Calu3 (cell line): ENCODE measurements at places on chromosomes 16 and 17. TPM values are rescaled to one million over a fixed set of nuclear protein-coding genes. Genes with fewer than 3 reads are reported as not detected.

ASGR1 gene
- 0.26 TPM in 1 of 2 replicates, not detected in the other for total RNA-seq

ABCA5 gene
- total RNA-seq: 8.9 and 10.2 TPM in 2 replicates

ATXN1L gene
- total RNA-seq: 44.1 and 48.1 TPM in 2 replicates

DPEP2 gene
- not detected in 2 replicates for total RNA-seq

CKLF gene
- total RNA-seq: 217 and 293 TPM in 2 replicates

DNAAF8 gene
- 0.27 and 1.8 TPM in 2 replicates for total RNA-seq

HBQ1 gene
- not detected in 2 replicates for total RNA-seq

IL34 gene
- total RNA-seq: 0.35 and 0.39 TPM in 2 replicates

G6PC1 gene
- not detected in 2 replicates for total RNA-seq

CORO1A gene
- 11.1 and 12.9 TPM in 2 replicates for total RNA-seq

MYH1 gene
- total RNA-seq: not detected in 2 replicates

STH gene
- not detected in 2 replicates for total RNA-seq

JUP gene
- total RNA-seq: 695 and 705 TPM in 2 replicates
